Suppressor macrophage treated with lipopolysaccharide for 4 hours (primary cell): ENCODE measurements at places on chromosomes 6 and 20.
A peak's percentile ranks its signal among the peaks of the same experiment; 100 is the strongest.

- peak; percentile 31 for DNase-seq
These were observed 20.8 kb upstream of the CHRNA4 start for GRCh38 chr20:63381781-63382431.

DNA sequence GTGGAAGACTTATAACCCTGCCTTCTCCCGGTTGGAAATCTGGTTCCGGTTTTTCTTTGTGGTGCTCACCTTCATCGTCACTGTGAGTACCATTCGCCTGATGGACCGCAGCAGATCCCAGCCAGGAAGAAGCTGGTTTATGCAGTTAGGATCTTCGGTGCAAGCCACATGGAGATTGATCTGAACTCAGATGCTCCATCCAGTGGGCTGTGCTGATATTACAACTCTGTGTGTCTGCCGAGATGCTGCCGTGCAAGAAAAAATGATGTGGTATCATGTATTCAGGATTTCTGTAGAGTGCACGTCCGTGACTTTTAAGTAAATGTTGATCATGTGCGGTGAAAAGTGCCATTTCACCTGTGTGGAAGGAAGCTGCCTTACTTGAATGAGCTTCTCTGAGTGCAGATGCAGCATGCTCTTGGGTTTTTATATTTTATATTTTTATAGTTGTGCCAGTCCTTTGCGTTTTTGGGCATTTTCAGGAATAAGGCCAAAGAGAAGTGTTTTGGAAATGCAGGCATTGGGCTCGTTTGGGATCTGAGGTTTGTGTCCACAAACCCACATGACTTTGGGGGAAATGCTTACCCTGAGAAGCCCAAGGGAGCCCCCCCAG, 39.2 kb downstream of the DYNLT1 start:
- peak; percentile 69 for DNase-seq

DNA sequence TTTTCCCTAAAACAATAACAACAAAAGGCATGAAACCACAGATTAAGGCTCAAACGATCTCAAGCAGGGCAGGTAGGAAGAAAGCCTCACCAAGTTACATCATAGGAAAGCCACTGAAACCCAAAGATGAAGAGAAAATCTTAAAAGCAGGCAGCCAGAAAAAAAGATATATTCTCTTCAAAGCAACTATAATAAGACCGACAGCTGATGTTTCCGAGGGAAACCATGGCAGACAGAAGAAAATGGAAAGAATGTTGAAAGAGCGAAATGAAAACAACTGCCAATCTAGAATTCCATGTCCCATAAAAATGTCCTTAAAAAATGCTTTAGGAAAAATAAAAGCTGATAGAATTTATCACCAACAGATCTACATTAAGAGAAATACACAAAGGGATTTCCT, 161.5 kb upstream of the THBS2 start:
- no peak for DNase-seq

DNA sequence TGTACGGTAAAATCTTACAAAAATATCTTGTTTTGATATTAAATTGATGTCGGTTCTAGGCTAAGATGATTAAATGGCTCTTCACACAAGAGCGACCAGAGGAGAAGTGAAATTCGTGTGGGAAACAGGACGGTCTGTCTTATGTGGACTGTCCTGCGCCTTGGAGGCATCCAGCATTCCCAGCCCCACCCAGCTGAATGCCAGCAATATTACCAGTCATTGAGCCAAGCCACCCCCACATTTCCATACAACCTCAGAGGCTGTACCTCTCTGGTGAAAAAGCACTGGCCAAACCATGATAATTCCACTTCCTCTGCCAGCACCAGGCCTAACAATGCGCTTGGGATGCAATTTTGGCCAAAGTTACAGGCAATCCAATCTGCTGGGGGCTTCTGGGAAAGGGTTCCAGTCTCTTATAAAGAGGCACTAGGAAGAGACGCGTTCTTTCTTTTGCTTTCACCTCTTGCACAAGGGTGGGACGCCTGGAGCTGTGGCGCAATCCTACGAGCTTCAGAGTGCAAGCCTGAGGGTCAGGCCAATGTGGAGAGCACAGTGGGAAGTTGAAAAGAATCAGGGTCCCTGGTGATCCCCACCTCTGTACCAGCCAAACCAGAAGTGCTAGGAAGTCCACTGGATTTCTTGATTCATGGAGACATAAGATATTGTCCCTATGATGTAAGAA, 213.1 kb downstream of the PREX1 start:
- DNase-seq: peak; percentile 18

- no peak for DNase-seq
These were observed 17.2 kb upstream of the VNN1 start for GRCh38 chr6:132731086-132731485.

DNA sequence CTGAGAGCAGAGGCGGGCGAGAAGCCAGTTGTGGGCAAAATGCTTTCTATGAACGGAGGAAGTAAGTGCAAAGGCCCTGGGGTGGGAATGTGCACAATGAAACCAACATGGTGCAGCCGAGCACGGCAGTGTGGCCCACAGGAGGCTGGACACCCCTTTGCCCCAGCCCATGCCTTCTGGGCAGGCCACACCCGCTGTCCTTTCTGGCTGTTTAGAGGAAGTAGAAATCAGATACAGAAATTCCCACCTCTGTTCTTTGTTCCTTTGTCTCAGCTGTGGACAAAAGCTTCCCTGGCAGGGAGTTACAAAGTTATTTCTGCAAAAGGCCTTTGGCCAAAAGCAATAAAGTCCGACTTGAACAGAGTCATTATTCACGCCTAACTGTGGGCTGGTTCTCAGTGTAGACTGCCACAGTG, 11.9 kb downstream of the SULF2 start:
- peak; percentile 90 for DNase-seq

DNA sequence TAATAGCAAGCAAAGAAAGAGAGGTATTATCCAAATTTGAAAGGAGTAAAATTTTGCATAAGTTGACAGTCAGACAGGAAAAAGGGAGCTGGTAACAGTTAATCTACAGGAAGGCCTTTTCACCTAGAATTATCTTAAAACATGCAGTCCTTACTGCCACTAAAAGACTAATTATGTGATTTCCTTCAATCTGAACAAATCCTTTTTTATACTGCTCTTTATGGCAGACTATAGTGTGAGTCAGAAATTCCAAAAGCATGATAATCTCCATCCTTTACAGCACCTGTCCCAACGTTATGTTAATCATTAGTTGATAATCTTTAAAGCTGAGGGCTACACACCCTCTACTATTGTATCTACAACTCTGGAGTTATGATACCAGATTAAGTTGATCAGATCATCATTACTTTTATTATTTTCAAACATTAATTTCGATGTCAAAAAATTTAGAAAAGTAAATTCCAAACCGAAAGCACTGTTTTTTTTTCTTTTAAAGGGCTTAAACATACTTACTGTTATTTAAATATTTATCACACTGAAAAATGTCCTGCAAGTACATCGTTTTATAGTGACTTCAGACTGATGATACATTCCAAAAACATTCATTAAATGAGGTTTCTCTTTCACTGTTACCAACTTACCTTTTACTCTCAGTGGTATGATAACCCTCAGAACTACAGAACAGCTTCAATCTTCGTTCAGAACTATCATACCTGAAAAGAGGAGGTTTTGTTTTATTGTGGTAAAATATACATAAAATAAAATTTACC, 33.2 kb upstream of the AKAP7 start:
- DNase-seq: no peak

GRCh38 chr6:106910999-106911949, 63.3 kb downstream of the CD24 start:
- no peak for DNase-seq

DNA sequence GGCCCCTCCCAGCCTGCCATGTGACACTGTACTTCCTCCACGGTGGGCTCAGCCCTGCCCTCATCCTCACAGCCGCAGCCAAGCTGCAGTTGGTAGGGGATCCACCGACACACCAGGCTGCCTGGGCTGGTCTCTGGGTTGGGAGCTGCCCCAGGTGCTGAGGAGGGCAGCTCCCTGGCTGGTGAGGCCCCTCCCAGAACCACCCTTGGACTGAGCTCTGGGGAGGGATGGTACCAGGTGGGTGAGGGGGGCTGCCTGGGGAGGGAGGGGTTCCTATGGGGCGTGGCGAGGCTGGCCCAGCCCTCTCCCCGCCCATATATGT, 185 bp upstream of the TNFRSF6B start:
- DNase-seq: no peak

DNA sequence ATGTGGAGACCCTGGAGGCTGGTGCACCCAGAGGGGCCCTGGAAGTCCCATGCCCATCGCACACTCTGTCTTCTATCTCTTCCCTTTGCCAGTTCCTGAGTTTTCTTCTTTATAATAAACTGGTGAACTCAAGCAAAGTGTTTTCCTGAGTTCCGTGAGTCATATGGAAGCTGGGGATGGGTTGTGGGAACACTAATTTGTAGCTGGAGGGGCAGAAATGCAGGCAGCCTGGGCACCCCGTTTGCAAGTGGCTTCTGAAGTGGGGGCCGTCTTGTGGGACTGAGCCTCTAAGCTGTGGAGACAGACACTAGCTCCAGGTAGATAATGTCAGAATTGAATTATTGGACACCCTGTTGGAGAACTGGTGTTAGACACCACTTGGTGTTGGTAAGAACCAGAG, 3.2 kb upstream of the PPP1R3G start:
- DNase-seq: no peak

GRCh38 chr6:903761-904160, 210.8 kb upstream of the EXOC2 start:
- no peak for DNase-seq

- DNase-seq: no peak
These were observed 279.6 kb downstream of the PRL start for GRCh38 chr6:22017272-22017671.

GRCh38 chr6:169024047-169024660, 229.5 kb downstream of the THBS2 start:
- no peak for DNase-seq

- DNase-seq: peak; percentile 81
These were observed 713 bp upstream of the ELMO2 start for GRCh38 chr20:46406986-46407670.

- no peak for DNase-seq
These were observed 43.0 kb downstream of the EDN1 start for GRCh38 chr6:12333128-12333527.

DNA sequence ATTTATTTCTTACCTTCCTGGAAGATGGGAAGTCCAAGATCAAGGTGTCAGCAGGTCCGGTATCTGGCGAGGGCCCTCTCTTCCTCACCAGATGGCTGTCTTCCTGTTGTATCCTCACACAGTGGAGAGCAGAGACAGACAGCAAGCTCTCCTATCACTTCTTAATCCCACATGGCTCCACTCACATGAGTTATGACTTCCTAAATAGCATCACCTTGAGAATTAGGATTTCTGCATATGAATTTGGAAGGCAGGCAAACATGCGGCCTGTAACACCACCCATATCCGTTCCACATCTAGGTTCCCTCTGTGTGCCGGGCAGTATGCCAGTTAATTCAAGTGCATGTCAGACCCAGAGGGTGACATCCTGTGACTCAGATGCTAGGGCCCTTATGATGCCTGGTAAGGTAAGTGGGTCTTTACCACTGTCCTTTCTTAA, 2.1 kb downstream of the RAET1E start:
- peak; percentile 45 for DNase-seq

- no peak for DNase-seq
These were observed 1266.8 kb downstream of the GRIK2 start for GRCh38 chr6:102660303-102660702.

DNA sequence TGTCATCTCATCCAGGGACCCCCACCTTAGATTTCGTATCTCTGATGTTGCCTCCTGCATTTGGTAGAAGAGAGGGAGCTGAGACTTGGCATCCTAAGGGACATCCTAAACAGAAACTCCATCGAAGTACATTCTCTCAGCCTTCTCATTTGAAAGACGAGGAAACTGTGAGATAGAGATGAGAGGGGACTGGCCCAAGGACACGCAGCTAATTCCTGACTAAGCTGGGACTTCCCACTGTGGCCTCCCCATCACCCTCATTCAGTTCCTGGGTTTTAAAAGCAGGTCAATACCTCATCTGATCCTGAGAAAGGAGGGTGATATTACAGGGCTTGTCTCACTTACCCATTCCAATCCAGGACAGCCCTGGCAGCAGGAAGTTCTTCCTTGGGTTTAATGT, 855 bp upstream of the WFDC5 start:
- DNase-seq: no peak

- DNase-seq: no peak
These were observed 43.4 kb upstream of the BLCAP start for GRCh38 chr20:37571033-37571432.

DNA sequence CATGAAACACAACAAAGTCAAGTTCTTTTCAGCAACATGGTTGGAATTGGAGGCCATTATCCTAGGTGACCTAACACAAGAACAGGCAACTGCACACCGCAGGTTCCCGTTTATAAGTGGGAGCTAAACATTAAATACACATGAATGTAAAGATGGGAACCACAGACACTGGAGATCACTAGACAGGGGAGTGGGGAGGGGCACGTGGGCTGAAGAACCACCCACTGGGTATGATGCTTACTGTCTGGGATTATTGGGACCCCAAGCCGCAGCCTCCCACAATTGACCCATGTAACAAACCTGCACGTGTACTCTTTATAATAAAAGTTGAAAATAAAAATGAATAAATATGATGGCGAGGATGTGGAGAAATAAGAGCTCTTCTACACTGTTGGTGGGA, 8.6 kb upstream of the RAET1G start:
- DNase-seq: no peak

- DNase-seq: no peak
These were observed 131.1 kb upstream of the CEP162 start for GRCh38 chr6:84358581-84358980.

DNA sequence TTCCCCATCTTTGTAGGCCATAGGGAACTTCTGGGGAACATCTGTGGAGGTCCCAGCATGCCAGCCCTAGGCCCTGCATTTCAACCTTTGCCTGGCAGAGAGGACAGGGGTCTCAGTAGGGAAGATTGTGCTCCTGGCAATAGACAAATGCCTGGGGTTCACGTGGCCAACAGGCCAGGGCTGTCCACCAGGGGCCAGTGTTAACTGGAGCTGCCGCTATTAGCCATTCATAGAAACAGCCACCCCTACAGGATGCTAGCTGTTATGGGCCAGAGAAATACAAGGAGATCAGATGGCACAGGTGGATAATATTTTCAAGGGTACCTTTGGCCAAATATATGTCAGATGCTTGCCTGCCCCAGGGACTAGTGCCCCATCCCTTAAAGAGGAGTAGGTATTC, 932.9 kb downstream of the QKI start:
- DNase-seq: no peak

DNA sequence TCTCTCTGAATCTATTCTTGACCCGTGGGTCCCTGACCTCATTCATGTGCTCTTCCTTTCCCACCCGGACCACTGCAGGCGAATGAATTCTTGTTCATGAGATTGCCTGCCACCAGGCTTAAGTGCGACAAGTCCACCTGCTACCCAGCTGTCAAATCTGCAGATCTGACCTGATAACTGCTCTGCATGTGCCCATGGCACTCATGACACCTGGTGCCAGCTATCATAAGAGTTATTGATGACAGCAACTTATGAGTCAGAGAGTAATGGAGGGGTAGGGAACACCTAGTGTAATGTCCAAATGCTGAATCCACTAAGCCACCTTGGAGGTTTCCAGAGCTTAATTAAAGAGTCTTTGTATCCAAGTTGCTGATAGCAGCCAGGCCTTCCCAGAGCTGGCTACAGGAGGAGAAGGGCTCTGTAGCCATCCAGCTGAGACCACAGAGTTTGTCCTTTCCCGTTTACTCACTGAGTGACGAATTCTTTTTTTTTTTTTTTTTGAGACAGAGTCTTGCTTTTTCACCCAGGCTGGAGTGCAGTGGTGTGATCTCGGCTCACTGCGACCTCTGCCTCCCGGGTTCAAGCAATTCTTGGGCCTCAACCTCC, 17.4 kb downstream of the SHLD1 start:
- DNase-seq: no peak

GRCh38 chr6:87029711-87030314, 65.1 kb downstream of the CGA start:
- DNase-seq: peak; percentile 40

GRCh38 chr6:6085928-6086668, 79.4 kb upstream of the NRN1 start:
- peak; percentile 80 for DNase-seq

- no peak for DNase-seq
These were observed 120.9 kb downstream of the OLIG3 start for GRCh38 chr6:137373296-137373695.
